Cortex of kidney (tissue), 1 donor: ENCODE measurements at places on chromosomes 5 and 9.

- no peak for DNase-seq
Observed at GRCh38 chr5:141521244-141521781, 32.4 kb downstream of the PCDHGC5 start.

DNA sequence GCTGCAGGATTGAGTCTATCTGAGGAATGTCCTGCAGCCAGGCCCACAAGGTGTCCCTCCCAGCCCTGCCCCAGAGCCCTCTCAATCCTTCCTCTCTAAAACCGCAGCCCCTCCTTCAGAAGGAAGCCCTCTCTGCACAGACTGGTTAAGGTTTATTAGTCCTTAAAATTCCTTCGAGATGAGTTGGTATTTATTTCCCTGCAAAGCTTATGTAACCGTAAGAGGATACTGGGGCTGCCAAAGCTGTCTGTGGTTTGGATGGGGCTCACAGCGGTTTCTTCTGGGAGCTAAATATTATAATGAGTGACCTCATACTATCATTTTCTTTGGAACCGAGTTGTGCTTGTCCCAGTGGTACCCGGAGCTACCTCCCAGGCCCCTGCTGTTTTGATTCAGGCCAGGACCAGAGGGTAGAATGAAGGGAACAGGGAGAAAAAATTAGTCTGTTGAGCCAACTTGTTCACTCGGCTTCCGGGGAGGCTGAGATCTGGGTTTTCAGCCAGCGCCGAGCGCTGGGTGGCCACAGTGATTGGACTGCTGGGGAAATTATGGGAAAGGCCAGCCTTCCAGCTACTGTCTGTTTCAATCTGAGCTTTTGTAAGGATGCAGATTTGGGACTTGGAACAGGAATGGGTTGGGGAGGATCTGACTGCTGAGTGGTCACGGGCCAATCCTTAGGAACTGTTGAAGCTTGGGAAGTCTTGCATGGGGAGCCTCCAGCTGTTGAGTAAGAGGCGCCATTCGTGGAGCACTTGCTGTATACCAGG, 107.5 kb downstream of the NDFIP1 start:
- DNase-seq = no peak

GRCh38 chr5:79517601-79518000, 3.7 kb upstream of the HOMER1 start:
- DNase-seq = no peak

DNA sequence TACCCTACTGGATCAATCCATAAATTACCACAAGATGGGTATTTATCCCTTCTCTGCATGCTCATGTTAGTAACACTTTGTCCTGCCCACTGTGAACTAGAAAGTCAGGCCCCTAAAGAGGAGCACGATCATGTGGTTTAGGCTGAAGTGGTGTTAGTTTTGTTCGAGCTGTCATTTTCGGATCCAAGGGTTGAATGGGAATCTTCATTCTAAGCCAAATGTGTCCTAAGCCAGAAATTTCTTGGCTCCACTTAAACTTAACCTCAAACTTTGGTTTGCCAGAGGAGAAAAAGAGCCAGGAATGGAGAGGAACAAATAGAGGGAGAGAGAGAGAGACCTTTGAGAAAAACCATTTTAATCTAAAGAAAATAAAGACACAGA, 837.7 kb upstream of the ZNF608 start:
- no peak for DNase-seq

DNA sequence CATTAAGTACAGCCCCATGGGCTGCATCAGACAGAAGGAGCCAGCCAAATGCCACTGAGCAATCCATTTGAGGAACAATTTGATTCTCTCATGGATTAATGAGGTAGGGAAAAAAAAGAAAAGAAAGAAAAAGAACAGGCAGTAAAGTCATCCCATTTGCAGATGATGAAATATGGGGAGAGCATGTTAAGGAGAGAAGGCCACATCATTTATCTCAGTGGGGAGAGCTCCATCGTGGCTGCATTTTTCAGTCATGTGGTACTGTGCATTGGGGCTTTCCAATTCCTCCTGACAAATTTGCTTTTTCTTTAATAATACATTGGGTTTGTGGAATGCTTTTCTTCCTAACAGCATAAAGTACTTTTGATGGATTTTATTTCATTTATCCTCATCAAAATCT, 375.2 kb upstream of the TLE4 start:
- no peak for DNase-seq

GRCh38 chr9:114446036-114446435, 58.3 kb upstream of the AKNA start:
- no peak for DNase-seq

GRCh38 chr5:138111937-138112336, 27.3 kb downstream of the NME5 start:
- DNase-seq = no peak

DNA sequence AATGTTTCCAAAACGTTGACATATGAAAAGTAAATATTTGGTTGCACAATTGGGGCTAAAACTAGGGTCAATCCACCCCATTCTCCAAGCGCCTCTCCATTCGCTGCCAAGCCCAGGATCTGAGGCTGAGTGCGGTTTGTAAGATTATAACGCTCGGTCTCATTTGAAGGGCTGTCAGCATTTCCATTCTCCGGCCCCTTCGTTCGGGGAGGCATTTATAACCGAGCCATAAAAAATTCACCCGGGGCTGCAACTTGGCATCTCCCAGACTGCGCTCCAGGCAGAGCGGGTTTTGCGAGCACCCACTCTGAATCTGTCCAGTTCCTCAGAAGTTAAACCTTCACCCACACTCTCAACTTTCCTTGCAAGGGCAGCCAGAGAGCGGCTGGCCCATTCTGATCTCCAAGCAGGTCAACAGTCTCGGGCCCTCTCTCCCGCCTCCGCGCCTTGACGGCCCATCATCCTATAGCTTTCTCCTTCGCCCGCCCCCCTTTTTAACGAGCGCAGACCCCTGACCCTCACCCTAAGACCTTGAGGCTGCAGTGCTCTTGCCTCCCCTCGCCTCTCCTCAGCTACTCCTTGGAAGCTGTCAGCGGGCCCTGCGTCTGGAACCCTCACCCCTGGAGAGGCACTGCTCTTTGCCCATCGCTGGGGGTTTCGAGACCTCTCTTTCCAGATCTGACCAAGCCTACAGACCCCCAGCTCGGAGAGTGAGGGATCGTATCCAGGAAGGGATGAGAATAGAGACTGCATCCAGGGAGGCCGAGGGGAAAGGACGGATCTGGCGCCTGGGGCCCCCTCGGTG, 1.1 kb downstream of the SLIT3 start:
- DNase-seq = no peak

GRCh38 chr5:53161876-53162275, 52.3 kb upstream of the MOCS2 start:
- DNase-seq = no peak

DNA sequence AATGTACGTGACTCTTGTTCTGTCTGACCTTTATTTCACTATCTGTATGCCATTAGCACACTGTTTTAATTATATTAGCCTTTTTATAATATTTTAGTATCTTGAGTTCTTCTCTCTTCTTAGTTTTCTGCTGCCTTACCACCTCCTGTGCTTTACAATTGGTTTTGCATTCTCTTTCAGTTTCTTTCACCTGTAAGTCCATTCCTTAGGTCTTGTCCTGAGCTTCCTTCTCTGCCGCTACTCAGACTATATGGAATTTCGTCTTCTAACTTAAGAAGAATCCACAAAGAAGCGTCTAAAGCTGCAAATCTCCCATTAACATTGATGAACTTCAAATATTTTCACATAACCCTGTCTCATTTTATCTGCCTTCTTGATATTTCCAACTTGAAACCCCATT, 642.9 kb downstream of the MAT2B start:
- no peak for DNase-seq

GRCh38 chr5:58944221-58944620, 361.3 kb downstream of the RAB3C start:
- DNase-seq = no peak

DNA sequence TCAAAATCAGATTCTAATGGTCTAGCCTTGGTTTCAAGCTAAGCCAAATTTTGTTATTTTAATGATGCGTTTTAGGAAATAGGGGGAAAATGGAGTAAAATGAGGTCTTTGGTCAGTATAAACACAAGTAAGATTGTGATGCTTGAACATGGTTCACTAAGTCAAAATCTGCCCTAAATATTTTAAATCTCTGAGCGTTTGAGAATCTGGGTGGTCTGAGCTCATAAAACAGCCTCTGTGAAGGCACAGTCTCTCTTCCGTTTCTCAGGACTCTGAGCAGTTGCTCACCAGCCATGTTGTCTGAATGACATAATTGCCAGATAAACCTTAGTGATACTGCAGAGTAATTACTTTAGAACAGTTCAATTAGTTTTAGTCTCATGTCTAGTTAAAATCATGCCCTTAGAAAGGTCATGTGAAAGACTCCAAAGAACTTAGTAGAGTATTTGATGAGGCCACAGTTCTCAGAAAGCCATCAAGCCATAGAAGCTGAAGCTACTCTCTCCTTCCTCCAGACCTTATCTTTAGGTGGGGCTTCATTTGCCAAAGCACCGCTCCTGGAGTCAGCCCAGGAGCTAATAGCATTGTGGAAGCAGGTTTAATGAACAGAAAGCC, 257.1 kb upstream of the MAP3K1 start:
- DNase-seq = no peak

DNA sequence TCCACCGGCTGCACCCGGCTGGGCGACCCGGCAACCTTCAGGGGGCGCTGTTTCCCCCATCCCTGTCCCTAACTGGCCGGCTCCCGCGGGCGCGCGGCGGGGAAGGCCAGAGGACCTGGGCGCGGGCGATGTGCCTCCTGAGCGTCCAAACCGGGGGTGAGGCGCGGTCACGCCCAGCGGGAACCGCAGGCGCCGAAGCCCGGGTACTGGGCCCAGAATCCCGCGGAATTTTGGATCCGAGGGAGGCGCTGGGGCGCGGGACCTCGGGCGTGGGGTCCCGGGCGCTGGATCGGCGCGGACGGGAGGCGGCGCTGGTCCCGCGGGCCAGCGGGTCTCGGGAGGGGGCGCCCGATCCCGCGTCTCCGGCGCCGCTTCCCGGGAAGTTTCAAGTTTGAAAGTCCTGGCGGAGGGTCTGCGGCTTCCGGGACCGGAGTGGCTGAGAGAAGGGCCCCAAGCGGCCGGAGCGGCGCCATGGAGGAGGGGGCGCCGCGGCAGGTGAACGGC, at the start of gene PKN3:
PKN3 (plus strand) TSS at position 59 of the 504 bp plus-strand sequence; CDS start at position 472, 413 bp downstream.
- no peak for DNase-seq

- DNase-seq = no peak
Observed at GRCh38 chr5:91950328-91950727, 567.2 kb upstream of the ARRDC3 start.

- no peak for DNase-seq
Observed at GRCh38 chr5:85512896-85513295, 1104.8 kb upstream of the COX7C start.

- DNase-seq = no peak
Observed at GRCh38 chr5:176474476-176474875, 26.3 kb downstream of the FAF2 start.

GRCh38 chr5:159582756-159583541, 252.7 kb upstream of the IL12B start:
- no peak for DNase-seq

DNA sequence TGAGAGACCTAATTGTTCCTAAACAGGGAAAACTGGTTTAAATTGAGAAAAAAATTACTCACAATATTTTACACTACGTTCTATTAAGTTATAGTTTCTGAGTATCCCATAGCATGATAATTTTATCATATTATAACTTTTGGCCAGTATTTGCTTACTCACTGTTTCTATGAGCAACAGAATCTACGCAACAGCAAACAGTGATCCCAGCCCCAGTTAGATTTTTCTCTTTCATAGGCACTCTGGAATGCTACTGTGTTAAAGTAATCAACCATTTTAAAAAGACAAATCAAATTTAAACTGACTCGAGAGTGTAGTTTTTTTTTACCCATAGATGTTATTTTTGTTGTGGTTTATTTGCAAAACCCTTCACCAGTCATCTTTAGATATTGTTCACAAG, 107.2 kb downstream of the XRCC4 start:
- DNase-seq = no peak

- DNase-seq = no peak
Observed at GRCh38 chr9:89095761-89096528, 82.7 kb downstream of the SHC3 start.

- no peak for DNase-seq
Observed at GRCh38 chr5:16411741-16412455, 53.7 kb downstream of the ZNF622 start.

- DNase-seq = no peak
Observed at GRCh38 chr5:168611165-168611564, 32.0 kb upstream of the PANK3 start.

- DNase-seq = no peak
Observed at GRCh38 chr5:83729362-83729761, 8.7 kb upstream of the HAPLN1 start.

DNA sequence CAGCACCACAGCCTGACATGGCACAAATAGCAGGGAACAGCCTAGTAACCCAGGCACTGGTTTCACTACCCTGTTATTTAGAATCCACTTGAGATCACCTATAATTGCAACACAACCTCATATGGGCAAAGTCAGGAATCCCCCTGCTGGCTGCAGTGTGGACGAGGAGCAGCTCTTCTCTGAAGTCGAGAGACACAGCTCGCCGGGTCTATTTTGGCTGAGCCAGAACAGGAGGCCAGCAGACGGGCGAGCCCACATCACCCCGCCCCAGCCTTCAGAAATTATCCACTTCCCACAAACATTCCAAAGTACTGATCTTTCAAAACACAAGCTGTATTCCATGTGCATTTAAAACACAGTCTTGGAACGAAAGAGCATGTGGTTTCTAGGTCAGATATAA, 179.0 kb downstream of the ROR2 start:
- no peak for DNase-seq

DNA sequence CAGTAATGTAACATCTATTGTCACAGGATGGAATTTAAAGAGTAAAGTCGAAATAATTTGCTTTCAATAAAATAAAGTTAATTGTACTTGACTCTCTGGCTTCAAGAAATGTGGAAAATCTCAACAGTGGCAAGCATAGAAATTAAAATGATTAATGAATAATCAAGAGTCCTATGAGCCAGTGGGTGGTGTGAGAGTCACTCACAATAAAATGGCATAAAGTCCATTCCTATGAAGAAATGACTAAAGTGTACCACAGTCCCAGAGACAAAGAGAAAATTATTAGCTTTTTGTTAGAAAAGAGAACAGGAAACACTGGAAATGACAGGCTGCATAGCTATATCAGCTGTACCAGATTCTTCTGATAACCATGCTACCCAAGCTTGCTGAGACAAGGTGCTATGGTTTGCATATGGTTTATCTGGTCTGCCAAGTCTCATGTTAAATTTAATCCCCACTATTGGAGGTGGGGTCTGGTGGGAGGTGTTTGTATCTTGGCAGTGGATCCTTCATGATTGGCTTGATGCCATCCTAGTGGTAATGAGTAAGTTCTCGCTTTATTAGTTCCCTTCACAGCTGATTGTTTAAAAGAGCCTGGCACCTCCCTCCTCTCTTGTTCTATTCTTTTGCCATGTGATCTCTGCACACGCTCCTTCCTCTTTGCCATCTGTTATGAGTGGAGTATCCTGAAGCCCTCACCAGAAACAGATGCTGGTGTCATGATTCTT, 647.7 kb upstream of the ITGA1 start:
- no peak for DNase-seq

GRCh38 chr5:168359820-168360460, 68.5 kb downstream of the WWC1 start:
- DNase-seq = no peak

DNA sequence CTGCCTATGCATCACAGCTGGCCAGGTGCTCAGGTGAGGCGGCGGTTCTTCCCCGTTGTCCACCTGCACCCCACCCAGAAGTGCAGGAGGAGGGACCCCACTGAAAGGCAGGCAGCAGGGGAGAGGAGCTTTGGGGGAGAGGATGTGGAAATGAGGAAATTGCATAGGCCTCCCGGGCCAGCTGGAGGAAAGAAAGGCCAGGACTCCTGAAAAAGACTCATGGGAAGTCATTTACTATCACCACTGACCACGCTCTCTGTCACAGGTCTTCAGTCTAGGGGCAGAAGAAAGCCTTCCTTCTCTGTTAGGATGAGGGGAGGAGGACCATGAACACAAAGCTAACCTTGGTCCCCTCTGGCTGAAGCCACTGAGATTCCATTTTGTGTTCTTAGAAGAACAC, 28.1 kb downstream of the KCNMB1 start:
- DNase-seq = no peak
